ENCODE measurements at places on chromosomes 3 and 15.

DNA sequence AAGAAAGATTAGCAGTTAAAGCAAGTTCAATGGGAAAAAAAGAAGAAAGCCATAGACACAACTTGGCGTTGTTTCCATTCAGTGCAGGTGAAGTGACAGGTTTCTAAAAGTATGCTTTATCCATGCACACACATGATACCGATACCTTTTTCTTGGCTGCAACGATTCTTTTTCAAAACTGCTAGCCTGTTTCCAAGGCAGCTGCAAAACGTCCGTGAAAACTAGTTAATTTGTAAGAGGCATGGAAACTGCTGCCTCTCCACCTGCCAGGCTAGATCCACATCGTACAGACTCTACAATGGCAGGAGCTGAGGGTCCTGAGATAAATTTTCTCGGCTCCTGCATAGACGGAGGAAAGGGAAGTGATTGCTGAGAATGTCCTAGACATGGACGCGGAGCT lies 128.9 kb upstream of the ICE2 start:
- DNase-seq = peak; percentile 52

DNA sequence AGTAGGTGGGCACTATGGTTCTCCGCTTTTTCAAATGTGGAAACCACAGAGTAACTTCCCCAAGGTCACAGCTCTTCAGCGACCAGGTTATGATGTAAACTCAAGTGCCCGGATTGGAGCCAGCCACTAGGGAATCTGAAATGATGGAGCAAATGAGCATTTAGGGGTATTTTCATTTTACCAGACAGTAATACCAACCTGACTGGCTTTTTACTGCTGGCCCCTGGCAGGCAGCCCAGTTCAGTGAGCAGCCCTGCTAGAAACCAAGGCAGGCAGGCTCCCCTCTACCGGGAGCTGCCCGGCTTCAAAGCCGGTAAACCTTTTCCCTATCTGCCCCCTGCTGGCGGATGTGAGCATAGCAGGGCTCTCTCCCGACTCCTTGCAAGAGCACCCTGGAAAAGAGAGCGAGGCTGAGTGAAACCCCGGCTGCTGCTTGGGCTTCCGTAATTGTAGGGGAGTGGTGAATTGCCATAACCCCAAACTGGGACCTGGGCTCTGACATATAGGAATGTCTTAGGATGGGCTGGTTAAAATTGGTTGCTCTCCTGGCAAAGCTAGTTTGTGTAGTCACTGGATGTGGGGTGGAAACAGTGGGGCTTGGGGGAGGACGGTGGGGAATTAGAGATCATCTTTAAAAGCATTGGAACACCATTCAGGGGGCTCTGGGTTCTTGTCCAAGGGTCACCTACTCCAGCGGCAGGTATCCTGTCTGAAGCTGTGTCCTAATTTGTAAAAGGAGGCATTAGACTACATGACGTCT lies 98.0 kb upstream of the TNFAIP8L3 start:
- DNase-seq = peak; percentile 92

DNA sequence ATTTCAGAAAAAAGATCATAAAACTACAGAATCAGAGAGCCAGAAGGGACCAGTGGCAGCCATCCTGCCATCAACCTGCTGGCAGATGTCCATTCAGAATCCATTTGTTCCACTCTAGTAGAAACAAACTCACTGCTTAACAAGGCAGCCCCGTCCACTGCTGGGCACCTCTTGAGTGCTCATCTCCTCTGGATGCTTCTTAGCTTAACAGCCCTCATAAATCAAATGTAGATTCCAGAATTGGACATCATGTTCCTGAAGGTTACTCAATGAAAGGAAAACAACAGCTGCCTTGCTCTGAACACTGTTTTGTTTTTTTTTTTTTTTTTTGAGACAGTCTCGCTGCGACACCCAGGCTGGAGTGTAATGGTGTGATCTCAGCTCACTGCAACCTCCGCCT lies 37.3 kb downstream of the ABCC5 start:
- DNase-seq = no peak

- DNase-seq = no peak
These were observed 8.3 kb downstream of the GHRL start for GRCh38 chr3:10284496-10284895.

DNA sequence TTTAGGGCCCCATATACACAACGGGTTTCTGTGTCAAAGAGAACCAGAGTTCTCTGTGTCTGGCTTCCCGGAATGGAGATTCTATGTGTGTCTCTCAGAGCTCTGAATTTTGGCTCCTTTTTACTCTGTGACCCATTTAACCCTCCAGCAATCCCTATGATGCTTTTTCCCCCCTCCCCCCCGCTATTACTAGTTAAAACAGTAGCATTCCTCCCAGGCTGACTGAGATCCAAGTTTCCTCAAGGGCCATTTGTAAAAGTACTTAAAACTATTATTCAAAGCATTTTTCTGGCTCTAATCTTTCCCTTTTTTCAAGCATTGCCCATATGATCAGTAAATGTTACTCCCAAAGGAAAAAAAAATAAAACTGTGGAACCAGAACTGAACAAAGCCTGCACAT lies 6.6 kb upstream of the STAC start:
- no peak for DNase-seq

DNA sequence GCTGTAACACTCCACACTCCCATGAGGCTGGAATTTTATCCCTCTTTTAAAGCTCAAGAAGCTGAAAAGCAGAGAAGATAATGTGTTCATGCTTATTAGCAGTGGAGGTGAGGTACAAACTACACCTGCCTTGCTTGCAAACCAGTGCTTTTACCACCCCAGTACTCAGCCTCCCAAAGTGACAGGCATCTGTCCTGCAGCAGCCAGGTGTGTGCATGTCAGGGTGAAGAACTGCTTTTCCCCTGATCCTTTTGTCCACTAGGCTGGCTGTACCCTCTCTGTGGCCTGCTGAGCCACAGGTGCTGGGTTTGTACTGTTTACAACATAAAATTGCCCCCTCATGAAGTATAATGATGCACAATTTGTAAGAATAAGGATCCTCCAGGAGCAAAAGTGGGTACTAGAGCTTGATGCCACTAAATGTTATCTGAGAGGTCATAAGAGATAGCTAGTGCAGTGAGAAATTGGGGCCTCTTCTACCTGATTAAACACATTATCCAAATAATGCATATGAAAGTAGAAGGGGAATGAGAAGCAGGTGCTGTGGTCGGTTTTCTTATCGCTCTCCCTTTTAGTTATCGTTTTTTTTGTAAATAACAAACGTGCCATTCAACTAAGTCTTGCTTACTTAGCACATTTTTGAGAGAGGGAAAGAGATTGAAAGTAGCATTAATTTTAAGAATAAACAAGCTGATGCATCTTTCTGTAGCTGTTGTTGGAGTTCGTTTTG lies 39.2 kb upstream of the GADL1 start:
- no peak for DNase-seq

DNA sequence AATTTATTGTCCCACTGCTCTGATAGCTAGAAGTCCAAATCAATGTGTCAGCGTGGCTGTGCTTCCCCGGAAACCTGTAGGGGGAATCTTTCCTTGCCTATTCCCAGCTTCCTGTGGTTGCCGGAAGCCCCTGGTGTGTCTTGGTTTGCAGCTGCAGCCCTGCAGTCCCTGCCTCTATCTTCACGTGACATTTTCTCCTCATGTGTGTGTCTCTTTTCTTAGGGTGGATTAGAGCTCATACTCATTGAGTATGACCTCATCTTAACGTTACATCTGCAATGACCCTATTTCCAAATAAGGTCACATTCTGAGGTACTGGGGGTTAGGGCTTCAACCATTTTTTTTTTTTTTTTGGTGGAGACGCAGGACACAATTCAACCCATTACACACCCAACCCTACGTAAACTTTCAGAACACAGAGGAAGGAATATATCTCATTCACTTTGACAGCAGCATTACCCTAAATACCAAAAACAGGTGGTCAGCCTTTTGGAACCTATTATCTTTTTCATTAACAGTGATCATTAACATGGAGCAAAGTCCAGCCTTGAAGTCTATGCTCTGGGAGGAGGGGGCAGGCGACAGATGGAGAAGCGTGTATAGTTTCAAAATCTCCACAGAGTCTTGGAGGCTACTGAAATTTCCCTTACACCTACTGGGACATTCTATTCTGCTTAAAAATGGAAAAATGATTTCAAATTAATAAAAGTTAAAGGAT lies 88.6 kb downstream of the RYK start:
- no peak for DNase-seq

DNA sequence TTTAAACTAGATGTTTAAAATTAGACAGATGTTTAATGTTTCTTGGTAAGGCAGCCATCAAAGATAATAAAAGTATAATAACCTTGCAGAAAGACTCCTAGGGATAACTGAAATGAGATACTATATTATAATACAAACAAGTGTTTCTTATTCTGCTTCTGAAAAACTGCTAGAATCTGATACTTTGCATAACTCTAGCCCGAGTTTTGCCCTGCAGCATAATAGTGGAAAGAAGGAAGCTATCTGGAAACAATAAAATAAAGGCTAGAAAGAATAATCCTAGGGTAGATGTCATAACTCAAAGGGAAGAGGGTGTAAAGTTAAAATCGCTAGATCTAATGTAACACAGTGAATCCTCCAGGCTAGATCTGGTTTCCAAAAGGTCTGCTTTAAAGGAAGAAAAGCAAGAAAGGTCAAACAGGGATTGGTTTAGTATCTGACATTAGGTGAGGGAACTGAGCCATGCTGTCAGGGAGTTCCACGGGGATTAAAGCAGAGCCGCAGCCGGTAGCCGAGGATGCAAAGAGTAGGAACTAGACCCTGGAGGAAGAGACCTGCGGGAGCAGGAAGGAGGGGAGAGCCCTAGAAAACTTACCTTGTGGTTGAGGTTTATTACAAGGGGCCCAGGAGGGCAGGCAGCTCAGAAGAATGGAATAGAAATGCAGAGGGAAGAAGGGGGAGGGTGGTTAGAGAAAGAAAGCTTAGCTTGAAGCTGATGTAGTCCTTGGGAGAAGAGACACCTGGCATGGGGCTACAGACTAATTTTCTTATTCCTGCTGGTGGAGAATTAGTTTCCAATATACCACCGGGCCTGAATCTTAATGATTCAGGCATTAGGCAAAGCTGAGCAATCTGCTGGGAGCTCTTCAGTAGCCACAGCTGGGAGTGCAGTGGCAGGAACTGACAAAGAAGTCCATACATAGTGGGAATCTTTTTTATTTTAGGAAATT lies 46.1 kb upstream of the TUSC7 start:
- no peak for DNase-seq

GRCh38 chr15:100330629-100331215 lies 11.1 kb downstream of the ADAMTS17 start:
- DNase-seq = no peak

DNA sequence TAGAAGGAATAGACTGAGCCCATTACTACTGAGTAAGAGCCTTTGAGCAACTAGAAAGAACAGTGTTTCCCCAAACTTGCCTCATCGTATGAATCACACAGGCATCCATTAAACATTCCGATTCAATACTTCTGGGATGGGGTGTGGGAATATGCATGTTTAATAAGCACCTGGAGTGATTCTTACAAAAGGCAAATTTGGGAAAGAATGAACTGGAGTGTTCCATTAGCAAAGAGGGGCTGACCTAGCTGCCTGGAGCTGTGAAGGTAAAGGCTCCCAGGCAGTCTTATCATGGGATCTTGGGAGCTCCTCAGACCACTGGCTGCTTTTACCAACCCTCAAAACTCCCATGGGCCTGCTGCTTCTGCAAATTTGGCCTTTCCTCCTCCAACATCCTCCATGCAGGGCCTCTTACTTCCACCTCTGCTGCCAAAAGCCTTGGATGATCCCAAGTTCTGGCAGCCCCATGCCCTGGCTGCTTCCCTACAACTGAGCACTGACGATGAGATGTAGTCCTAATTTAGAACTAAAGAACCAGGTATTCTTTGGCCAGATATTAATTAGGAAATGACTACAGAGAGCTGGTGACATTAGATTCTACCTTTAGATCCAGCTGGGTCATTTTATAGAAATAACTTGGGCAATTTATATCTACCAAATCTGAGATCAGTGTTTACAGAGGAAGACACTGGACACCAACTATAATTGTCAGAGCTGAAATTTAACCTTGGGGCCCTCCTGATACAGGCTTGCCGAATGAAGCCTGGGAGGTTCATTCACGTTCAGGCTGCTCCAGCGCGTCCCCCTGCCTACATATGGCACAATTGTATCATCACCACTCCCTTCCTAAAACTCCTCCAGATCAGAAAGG lies 11.2 kb upstream of the HOMER2 start:
- DNase-seq = no peak

GRCh38 chr3:111538681-111539083 lies 3.3 kb upstream of the CD96 start:
- DNase-seq = peak; percentile 14

GRCh38 chr3:190359813-190360212 lies 28.1 kb upstream of the CLDN16 start:
- DNase-seq = no peak

DNA sequence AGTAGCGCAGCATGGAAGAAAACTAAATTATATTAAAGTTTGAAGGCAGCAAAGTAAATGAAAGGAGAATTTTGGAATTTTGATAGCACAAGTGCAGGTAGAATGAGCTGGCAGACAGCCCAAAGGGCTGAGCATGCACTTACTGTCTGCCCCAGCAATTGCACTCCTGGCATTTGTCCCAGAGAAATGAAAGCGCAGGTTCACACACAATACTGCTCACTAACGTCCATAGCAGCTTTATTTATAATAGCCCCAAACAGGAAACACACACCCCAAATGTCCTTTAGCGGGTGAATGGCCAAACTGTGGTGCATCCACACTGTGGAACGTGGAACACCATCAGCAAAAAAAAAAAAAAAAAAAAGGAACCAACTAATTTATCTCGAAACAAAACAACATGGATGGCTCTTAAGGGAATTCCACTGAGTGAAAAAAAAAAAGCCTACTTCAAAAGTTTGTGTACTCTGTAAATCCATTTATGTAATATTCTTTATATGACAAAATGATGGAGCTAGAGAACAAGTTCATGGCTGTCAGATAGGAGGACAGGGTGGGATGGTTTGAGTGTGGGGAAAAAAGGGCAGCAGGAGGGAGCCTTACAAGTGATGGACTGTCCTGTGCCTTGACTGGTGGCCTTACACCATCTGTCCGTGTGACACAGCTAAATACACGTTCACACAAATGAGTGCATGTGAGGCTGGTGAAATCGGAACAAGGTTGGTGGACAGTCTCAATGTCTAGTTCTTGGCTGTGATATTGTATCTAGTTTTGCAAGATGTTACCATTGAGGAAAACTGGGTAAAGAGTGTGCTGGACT lies 6.0 kb upstream of the TM2D3 start:
- no peak for DNase-seq

GRCh38 chr3:195248281-195248680 lies 22.7 kb downstream of the XXYLT1 start:
- no peak for DNase-seq
